ENCODE measurements at places on chromosomes 5 and 9. TPM values are rescaled to one million over a fixed set of nuclear protein-coding genes. Genes with fewer than 3 reads are reported as not detected.

DNA sequence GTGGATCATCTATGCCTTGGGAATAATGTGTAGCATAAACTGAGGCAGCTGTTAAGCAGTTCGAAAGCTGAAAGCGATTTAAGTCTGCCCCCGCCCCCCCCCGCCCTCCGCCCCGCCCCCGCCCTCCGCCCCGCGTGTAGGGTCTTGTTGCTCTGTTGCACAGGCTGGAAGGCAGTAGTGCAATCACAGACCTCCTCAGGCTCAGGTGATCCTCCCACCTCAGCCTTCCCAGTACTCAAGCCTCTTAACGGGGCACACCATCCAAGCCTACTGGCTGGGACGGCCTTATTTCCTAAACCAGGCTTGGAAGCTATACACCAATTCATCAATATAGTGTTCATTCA, 945 bp downstream of the ANKDD1B start:
- no peak for DNase-seq

DNA sequence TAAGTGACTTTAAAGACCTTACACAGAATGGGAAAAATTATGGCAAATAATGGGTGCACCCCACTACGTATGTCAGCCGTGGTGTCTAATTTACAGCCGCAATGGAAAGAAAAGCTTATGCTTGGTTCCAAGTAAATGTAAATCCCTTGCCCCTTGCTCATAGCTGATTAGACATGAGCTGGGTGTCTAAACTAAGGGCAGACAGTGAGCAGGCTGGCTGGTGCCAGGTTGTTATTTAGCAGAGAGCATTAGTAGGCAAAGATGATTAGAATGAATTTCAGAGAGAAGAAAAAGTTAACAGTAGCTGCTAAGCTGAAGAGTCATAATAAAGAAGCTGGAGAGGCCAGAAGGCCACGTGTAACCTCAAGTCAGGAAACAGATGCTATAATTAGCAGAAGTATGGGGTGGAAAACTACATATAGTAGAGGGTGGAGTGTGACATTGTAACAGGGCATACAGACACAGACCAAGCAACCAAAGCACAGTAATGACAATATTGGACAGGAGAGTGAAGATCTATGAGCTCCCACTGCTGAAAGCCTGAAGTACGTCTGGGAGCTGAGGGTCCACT, 257.7 kb downstream of the MCTP1 start:
- DNase-seq: no peak

GRCh38 chr9:75096796-75097195, 8.5 kb downstream of the OSTF1 start:
- no peak for DNase-seq

DNA sequence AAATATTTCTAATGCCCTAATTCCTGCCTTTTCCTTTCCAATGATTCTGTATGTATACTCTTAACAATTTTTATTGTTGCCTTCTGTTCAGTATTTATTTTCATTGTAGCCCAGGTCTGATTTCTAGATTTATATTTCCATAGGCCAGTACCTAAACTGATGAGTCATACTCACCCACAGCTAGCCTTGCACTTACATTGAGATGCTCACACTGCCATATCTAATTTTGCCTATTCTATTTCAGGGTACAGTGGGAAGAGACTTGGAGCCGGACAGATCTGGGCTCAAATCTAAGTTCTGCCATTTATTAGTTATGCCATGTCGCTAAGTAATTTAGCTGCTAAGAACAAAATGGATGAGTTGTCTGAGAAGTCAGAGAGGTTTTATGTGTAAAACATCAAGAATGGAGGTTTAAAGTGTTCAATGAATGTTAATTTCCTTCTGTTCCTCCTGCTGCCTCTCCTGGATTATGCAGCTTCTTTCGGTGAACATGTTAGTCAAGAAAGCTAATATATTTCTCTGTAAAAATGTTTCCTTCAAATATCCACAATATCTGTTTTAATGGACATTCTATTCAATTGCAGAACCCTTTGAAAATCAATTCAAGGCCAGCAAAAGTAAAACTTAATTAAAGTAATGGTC, 62.3 kb upstream of the CDK5RAP2 start:
- DNase-seq: no peak

DNA sequence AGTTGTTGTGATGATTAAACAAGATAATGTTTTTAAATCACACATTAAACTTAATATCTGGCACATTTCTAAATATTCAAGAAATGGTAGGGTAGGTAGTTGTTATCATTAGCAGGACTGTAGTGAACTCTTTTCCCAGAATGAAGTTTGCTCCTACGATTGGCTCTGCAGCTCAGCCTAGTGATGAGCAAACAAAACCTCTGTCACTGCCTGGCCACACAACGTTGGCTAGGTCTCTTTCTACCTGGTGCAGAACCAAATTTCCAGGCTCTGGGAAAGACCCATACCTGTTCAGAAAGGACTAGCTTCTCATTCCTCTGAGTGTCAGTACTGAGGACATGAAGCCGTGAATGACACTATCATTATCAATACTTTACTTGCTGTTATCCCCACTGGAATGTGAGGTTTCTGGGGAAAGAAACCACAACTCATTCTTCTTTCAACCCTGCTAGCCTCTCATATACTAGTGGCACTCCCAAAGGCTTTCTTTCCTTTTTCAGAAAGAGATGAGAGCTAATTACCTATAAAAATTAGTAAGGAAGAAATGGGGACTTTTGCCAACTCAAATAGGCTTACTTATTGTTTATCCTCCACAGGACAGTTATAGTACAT, 219.3 kb upstream of the TRIM32 start:
- no peak for DNase-seq

GRCh38 chr9:4935001-4935672, 49.9 kb upstream of the JAK2 start:
- no peak for DNase-seq

DNA sequence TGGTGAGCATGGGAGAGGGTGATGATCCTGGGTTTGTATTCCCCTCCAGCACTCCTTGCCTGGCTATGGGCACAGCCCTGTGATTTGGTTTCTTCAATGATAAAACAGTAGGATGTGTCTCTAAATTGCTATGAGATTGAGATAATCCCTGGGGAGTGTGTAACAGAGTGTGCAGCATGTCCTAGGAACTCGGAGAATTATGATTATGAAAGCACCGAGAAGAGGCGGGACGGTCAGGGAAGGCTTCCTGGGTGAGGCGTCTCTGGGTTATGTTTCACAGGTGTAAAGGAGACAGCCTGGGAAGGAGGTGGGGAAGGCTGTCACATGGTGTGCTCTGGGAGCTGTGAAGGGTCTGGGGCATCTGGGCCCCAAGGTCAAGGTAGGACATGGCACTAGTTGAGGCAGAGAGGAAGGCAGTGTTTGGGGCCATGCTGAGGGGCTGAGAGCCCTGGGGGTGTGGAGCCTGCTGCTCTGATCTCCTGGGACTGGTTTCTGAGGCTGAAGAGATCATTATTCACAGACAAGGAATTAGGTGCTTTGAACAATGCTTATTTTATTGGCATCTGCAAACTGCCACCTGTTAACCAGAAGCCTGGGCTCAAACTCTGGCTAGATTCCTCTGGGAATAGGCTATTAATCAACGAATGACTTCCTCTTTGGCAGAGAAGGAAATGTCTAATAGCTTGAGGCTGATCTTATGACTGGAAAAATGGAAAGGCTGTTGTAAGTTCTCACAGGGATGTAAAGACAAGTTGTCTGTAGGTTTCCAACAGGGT, 73.8 kb upstream of the IL12B start:
- DNase-seq: no peak

DNA sequence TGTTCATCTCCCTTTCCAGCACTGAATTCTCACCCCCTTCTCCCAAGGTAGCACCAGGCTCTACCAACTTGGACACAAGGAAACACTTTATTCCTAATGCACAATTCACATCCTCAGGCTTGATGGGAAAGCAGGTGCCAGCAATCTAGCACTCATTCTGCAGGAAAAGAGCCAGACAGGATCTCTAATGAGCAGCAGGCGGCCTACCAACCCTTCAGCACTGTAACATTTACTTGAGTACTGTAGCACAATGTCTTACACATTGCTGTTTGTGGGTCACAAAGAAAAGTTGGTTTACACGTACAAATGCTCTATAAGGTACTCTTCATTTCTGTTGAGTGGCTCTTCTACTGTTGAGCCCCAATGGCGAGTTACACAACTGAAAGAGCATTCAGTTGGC, 254.4 kb downstream of the MLLT3 start:
- no peak for DNase-seq

- DNase-seq: no peak
Measured at GRCh38 chr9:71441266-71441665, 319.8 kb upstream of the TRPM3 start.

GRCh38 chr5:17186256-17186655, 31.2 kb upstream of the BASP1 start:
- no peak for DNase-seq

DNA sequence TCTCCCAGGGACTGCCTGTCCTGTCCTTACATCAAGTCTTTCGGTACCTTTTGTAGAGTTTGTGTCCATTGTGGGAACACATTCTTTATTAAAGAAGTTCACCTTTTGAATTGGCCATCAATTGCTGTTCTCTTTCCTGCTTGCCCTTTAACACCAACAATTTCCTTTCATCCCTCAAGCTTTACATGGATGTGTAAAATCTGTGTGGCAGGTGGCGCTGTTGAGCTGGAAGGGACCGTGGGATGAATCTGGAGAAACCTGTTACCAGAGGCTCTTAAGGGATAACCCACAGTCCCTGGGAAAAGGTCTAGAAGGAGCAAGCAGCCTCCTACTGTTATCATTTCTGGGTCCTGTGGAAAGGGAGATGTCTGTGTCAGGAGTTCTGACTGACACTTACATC, 7.9 kb upstream of the ZFP62 start:
- peak; percentile 73 for DNase-seq

DNA sequence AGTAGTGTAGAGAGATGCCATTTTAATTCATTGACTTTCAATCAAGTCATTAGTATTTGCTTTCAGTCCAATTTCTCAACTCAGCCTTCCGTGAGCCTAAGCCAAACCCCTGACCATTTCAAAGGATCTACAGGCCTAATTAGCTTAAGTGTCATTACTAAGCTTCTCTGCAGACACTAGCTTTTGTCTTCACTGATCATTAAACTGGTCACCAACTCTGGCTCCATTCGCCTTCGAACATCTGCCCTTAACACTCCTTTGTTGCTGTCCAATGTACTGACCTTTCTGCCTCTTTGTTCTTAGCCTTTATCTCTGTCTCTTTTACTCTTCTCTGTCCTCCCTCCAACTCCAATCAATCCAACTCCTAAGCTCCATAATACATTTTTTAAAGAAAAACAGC, 299.3 kb downstream of the DIRAS2 start:
- DNase-seq: no peak

DNA sequence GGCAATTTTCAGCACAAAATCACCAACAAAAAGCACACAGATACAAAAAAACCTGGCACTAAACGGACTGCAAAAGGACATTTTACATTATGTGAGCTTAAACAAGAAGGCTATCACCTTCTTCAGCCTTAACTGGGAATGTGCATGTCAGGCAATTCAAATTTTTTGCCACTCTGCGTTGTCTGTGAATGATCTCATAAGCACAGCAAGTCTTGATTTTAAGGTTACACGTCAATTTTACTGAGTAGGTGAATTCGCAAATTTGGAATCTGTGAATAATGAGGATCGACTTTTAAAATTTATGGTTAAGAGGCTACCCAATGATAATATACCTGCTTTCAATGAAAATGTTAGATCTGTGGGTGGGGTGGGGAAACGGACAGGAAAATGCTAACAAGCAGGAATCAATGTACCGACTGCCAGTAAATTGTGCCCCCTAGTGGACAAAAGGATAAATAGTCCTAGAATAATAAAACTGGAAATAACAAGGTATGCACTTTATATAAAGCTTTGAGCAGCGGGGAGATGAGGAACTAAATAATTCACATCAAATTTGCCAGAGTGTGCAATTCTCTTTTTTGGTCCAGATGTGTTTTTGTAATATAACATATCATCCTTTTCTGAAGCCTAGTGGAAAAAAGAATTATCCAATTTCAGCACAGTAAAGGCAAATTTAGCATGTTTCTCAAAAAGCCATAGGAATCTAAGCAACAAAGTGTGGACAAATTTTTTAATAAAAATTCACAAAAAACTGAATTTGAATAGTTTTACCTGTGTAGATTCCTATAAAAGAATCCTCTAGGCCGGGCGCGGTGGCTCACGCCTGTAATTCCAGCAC, 20.5 kb downstream of the EQTN start:
- DNase-seq: peak; percentile 41

DNA sequence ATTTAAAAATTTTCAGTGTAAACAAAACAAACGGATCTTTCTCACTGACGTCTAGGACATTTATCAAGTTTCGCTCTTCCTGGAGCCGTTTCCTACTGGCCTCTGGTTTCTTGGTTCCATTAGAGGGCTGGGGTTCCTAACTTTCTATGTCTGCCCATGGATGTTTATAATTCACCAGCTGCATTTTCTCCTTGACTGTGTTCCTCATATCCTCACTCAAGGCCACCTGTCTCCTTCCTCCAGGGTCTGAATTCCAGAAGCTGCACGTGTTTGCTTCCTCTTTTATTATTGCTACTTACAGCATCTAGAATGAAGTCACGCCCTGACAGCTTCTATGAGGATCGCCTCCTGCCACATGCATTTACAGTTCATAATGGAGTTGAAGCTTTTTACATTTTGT, 74.1 kb upstream of the BASP1 start:
- DNase-seq: no peak

- no peak for DNase-seq
Measured at GRCh38 chr9:71752928-71753327, 15.4 kb downstream of the CEMIP2 start.

DNA sequence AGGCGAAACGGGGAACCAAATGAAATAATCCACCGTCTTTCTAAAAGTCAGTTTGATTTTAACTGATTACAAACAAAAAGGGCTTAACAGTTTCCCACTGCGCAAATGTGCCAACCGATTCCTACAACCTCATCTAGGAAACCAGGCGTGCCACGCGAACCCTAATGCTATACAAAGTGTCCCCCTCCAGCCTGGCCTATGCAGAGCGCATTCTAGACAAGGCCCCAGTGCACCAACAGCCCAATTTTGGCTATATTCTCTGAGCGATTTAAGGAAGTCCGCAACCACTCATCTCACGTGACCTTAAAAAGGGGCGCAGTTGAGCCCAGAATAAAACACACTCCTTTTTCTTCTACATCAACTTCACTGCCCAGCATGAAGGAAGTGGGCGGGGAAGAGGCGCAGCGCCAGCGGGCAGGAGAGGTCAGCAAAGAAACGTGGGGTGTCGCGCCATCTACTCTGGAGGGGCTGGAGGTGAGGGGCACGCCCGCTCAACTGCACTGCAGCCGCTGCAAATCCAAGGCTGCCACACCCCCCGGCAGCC, 779 bp downstream of the FAM13B start:
- peak; percentile 31 for DNase-seq

GRCh38 chr9:136742591-136743391, at the start of gene LCN10:
TSS of gene LCN10 (minus strand) at chr9:136742940. CDS start at chr9:136742903, 37 bp downstream.
- DNase-seq: no peak

- no peak for DNase-seq
Measured at GRCh38 chr9:109270971-109271925, 49.6 kb downstream of the EPB41L4B start.

- DNase-seq: no peak
Measured at GRCh38 chr5:100270023-100270771, 265.0 kb upstream of the FAM174A start.

- no peak for DNase-seq
Measured at GRCh38 chr5:176528761-176529115, 8.5 kb downstream of the RNF44 start.

GRCh38 chr5:152546493-152546892, 141.4 kb upstream of the NMUR2 start:
- no peak for DNase-seq

GRCh38 chr9:122179690-122180074, 20.0 kb downstream of the MORN5 start:
- no peak for DNase-seq

WWC1 gene
- polyA plus RNA-seq: 2.1 TPM

LCN1 gene
- not detected for polyA plus RNA-seq

IL13 gene
- polyA plus RNA-seq: not detected

C5 gene
- polyA plus RNA-seq: 3.2 TPM

NXNL2 gene
- 0.85 TPM for polyA plus RNA-seq

SLC25A48 gene
- polyA plus RNA-seq: 0.04 TPM

PCDHA9 gene
- polyA plus RNA-seq: 0.03 TPM
